ENCODE measurements at places on chromosomes 7 and 10.

DNA sequence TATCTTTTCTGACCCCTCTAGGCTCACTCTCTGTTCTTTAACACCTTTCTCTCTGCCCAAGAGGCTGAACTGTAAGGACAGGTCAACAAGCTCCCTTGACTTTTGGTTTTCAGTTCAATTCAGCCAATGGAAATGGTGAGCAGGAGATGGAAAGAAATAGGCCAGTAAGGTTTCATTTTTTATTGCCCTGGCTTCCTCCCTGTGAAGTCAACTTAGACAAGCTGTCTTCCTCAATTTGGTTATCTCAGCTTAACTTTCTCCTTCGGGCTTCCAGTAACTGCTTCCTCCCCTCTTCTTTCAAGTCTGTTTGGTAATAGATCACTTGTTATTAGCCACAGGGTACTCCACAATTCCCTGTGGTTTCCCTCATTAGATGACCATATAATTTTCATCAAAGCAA, 19.7 kb downstream of the LIPK start:
- DNase-seq = no peak

DNA sequence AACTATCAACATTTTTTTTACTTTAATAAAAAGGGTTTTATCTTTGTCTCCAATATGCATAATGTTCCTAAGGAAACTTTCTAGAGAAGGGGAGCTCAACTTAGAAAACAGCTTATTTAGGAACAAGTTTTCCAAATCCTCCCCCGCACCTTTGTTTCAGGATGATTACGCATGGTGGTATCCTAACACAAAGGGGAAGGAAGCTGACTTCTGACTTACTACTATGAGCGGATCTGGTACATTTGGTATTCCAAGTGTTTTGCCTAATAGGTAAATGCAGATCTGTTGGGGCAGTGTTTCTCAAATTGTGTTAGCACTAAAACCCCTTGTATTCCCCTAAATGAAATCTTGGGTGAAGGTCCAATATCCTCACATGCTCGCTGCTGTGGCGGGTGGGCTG, 229.3 kb upstream of the KLF14 start:
- DNase-seq = no peak

- no peak for DNase-seq
These were observed 86.8 kb upstream of the NAMPT start for GRCh38 chr7:106371629-106372028.

GRCh38 chr10:80405626-80406025, 2.7 kb upstream of the PRXL2A start:
- no peak for DNase-seq

DNA sequence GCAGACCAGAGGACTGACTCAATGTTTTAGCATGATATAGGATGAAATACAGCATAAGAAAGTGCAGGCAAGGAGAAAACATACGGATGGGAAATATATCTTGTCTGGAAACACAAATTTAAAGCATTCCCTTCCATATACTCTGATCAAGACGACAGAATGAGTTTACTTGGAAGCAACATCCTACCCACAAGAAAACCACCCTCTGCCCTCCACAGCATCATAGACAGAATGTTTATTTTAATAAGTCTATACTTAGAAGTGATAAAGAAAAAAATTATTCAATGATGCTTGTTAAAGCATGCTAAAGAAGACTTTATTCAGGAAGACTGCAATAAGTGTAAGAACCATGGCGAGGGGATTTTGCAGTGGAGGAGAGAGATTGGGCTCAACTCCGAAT, 32.4 kb upstream of the HIBADH start:
- DNase-seq = no peak
